ENCODE measurements at places on chromosomes 2 and 18.

GRCh38 chr2:108323619-108324018 is 34.9 kb downstream of the SULT1C2 start:
- DNase-seq, result no peak

DNA sequence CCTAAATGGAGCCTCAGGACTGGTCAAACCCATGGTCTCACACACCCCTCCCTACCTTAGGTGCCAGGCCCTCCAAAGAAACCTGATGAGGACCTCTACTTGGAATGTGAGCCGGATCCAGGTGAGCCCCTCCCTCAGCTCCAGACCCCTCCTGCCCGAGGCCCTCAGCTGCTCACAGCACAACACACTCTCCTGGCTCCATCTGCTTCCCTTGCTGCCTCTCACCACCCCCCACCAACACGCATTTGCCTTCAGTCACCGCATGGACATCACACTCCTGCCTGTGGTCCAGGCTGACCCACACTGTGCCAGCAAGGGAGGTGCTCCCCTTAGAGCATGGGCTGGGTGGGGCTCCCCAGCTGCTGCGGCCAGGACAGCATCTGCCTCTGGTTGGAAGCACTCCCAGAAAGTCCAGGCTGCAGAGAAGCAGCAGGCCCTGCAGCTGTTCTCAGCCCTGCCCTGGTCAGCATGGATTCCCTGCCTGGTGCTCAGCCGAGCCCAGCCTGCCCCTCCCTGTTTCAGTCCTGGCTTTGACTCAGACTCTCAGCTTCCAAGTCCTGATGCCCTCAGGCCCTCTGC is 15.1 kb downstream of the SH2D6 start:
- DNase-seq, result peak; percentile 97

- no peak for DNase-seq
These were observed 367.8 kb downstream of the LRRTM1 start for GRCh38 chr2:79936715-79937114.

DNA sequence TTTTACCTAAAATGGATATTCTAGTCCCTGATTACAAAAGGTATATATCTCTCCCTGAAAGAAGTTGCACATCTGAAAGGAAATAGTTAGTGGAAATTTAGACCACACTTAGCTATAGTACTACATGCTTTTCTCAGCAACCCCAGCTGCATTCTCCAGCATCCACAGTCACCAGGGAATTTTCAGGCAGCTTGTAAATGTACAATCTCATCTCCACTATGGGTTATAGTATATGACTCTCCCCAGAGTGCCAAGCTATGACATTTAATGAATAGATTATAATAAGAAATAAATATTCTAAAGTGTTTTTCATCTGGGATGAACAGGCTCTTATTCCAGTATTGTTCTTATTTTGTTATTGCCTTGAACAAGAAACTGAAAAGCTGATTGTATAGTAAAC is 197.6 kb upstream of the HNRNPA3 start:
- no peak for DNase-seq

DNA sequence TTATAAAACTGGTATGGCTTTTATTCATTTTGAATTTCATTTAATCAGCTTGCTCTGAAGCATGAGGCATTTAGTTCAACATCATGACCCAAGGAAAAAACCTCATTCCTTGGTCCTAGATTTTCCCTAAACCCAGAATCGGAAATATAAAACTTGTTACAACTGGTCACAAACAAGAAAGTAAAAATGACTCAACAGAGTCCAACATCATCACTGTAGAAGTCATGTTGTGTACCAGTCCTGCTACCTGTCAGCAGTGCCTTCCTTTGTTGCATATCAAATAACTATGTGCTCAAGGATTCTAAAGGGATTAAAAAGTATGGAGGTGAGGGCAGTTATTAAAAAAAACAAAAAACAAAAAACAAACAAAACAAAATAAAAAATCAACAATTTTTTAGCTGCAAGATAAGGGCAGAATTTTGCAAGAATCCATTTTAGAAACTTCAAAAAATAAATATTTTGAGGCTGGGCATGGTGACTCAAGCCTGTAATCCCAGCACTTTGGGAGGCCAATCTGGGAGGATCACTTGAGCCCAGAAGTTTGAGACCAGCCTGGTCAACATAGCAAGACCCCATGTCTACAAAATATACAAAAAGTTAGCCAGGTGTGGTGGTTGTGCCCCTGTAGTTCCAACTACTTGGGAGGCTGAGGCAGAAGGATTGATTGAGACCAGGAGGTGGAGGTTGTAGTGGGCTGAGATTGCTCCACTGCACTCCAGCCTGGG is 18.4 kb downstream of the NCKAP1 start:
- no peak for DNase-seq

DNA sequence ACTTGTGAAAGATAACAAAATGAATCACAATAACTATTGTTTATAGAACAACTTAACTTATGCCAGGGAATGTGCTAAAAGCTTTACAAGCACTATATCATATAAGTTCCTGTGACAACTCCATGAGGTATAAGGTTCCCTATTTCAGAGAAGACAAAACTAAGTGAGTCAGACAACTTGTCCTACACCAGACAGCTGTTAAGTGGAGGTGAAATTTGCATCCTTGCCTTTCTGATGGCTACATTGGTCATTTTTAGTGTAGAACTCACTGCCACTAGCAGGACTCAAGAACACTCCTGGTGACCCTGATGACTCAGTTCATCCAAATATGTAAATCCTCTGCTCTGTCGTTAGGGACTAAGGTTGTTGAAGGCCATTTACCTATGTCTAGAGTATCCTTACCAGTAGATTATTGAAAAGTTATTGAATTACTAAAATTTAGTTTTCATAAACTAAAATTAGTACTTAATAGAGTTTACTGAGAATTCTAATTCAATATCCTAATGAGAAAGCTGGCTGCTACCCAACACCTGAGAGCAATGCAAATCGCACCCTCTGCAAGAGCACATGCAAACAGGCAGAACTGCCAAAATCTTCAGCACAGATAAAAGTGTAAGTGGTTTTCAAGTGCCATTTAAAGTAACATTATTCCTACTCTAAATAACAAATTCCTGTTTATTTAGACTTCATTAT is 636.2 kb downstream of the NRXN1 start:
- no peak for DNase-seq

GRCh38 chr2:44009136-44009735 is 13.4 kb upstream of the LRPPRC start:
- DNase-seq, result no peak

DNA sequence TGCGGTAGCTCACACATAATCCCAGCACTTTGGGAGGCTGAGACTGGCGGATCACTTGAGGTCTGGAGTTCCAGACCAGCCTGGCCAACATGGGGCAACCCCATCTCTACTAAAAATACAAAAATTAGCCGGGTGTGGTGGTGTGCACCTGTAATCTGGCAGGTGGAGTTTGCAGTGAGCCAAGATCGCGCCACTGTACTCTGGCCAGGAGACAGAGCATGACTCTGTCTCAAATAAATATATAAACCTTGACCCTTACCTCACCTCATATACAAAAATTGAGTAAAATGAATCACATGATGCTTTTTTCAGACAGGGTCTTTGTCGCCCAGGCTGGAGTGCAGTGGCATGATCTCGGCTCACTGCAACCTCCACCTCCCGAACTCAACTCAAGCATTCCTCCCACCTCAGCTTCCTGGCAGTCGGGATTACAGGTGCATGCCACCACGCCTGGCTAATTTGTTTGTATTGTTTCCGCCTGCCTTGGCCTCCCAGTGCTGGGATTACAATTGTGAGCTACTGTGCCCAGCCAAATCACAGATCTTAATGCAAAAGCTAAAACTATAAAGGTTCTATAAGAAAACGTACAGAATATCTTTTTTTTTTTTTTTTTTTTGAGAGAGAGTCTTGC is 25.3 kb downstream of the XPO1 start:
- DNase-seq, result no peak

DNA sequence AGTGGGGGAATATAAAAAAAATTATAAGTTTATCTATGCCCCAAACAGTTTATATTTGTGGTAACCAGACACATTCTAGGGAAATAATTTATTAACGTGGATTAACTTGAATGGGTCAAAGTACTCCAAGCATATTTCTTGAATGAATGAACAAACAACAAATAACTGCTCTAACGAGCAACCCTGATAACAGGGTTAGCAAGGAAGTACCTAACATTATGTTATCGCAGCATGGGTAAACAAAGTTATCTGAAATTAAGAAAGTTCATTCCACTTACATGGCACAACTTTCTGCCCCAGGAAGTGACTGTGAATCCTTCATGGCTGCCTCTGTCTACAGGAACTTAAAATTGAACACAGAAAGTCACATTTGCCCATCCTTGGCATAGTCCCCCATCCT is 812.9 kb upstream of the ACVR2A start:
- no peak for DNase-seq

GRCh38 chr2:68062680-68063387 is at the start of gene C1D:
TSS of gene C1D (minus strand) at chr2:68063004. CDS start at chr2:68047310, 15,694 bp downstream.
- peak; percentile 96 for DNase-seq

- no peak for DNase-seq
These were observed 123.3 kb downstream of the NCK2 start for GRCh38 chr2:105868060-105868459.

GRCh38 chr2:222813177-222813843 is 47.5 kb upstream of the ACSL3 start:
- no peak for DNase-seq

- no peak for DNase-seq
These were observed 125.0 kb downstream of the CACNB4 start for GRCh38 chr2:151973901-151974199.
